ENCODE measurements at places on chromosomes 6 and 20.

- DNase-seq = peak; percentile 20
Measured at GRCh38 chr20:20711413-20711812, 1.0 kb downstream of the RALGAPA2 start.

DNA sequence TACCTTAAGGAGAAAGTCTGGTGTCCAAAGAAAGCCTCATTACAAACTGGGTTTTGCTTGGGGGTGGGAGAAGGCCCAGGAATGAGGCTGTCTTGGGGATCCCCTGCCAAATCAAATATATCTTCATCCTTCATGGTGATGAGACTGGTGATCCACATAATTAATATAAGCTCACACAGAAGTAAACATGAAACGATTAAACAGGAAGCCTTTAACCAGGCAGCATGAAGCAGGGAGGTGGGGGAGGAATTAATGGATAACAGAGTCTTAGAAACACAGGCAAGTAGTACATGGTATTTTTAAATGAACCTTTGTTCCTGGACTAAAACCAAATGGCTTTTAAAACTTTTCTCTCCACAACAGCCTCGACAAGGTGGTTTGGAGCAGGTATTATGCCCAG lies 437.5 kb downstream of the TFAP2A start:
- no peak for DNase-seq

DNA sequence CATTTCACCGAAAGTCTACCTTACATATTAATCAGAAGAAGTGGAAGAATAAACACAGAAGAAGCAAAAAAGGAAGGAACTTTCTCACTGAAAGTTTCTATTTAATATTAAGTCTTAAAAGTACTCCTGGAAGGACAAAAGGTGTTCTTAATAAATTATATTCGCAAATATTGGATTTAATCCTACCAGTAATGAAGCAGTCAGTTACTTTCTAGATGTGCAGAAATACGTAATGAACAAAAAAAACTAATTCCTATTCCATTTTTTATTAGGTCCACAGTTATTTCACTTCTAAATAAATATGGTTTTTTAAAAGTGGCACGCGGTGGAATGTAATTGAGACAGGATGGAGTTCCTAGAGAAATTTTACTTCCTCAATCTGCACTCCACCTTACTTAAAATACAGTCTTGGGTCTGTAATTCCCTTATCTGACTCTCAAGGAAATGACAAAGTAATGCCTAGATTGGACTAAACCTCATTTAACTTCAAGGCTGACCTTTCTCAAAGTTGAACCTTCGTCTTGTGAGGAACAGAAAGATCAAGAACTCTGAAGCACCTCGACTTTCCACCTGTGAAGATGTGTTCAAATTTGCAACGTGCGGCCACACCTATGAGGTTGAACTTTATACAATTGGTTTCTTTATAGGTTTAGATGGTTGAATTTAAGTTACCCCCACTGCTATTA lies 1.1 kb upstream of the TRAM2 start:
- peak; percentile 12 for DNase-seq

GRCh38 chr20:33833333-33833732 lies 22.2 kb downstream of the CHMP4B start:
- no peak for DNase-seq

- no peak for DNase-seq
Measured at GRCh38 chr20:11090751-11091150, 417.0 kb upstream of the JAG1 start.

DNA sequence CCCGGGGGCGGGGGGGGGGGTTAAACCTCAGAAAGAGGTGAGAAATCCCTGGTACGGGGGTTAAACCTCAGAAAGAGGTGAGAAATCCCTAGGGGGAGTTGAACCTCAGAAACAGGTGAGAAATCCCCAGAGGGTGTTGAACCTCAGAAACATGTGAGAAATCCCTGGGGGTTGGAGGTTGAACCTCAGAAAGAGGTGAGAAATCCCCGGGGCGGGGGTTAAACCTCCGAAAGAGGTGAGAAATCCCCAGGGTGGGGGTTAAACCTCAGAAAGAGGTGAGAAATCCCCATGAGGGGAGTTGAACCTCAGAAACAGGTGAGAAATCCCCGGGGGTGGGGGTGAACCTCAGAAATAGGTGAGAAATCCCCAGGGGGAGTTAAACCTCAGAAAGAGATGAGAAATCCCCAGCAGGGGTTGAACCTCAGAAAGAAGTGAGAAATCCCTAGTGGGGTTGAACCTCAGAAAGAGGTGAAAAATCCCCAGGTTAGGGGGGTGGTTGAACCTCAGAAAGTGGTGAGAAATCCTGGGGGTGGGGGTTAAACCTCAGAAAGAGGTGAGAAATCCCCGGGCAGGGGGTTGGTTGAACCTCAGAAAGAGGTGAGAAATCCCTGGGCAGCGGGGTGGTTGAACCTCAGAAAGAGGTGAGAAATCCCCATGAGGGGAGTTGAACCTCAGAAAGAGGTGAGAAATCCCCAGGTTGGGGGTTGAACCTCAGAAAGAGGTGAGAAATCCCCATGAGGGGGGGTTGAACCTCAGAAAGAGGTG lies 87.4 kb downstream of the PLG start:
- DNase-seq = no peak

DNA sequence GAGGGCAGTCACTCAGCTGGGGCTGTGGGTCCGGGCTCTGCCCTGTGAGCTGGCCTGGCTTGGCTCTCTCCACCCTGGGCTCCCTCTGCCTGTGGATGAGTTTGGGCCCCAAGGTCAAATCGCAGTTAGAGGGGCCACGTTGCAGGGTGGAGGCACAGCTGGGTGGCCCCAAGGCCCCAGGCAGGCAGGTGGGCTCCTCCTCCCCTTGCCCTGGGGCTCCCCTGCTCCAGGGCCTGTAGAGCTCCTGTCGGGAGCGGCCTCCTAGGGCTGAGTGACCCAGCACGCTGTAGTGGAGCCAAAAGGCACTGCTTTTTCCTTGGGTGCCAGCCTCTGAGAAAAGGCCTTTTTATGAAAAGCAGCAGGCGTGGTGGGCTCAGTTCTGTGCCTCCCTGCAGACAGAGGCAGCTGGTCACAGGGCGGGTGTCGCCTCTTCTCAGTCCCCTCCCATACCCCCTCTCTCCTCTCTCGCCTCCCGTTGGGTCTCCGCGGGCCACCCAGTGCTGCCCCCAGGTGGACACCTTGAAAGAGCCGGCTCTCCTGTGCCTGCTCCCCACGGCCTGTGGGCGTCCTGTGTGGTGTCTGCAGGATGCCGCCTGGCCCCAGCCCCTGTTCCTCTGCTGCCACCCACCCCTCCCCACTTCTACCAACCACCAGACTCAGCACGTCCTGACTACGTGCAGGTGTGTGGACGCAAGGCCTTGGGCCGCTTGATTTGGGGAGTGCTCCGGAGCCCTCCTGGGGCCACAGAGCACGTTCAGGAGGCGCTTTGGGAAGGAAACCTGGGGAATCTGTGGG lies 13.2 kb downstream of the SS18L1 start:
- DNase-seq = peak; percentile 83

- peak; percentile 68 for DNase-seq
Measured at GRCh38 chr6:19851241-19852089, 14.3 kb downstream of the ID4 start.

- no peak for DNase-seq
Measured at GRCh38 chr20:50258790-50259483, 68.3 kb downstream of the CEBPB start.

- DNase-seq = no peak
Measured at GRCh38 chr20:51958099-51959065, 156.1 kb upstream of the SALL4 start.
